ENCODE measurements at places on chromosomes 11 and 22.

DNA sequence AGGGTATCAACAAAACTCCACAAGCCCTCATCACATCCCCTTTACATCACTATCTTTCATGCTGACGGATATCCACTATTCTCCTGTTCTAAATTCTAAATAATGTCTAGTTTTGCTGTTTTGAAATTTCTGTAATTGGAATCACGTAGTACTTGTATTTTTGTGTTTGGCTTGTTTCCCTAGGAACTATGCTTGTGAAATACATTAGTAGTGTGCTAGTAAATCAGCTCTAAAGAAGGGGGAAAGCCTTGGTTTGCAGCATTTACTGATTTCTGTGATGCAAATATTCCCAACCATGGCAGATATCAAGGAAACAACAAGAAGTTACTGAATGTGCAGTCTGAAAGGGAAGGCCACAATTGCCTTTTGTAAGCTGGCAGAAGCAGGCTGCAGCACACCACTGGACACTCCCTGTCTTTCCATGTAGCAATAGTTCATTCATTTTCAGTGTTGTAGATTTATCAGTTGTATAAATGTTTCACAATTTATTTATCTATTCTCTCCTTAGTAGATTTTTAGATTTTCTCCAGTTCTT lies 4.7 kb upstream of the FOLH1 start:
- no peak for DNase-seq

DNA sequence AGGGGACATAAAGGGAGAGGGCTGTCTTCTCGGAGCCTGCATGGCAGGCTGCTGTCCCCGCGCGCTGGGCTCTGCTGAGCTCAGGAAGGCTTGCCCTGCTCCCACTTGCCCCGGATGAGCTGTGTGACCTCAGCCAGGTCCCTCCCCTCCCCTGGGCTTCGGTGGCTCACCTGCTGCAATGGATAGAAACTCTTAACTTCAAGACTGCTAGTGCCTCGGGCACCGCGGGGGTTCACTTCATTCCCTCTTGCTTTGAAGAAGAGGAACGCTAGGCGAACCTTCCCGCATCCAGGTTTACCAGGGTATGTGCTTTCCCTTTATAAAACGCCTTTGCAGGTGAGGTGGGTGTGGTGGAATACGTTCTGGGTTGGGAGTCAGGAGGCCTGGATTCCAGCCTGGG lies 115.0 kb downstream of the PHF21B start:
- DNase-seq = no peak

DNA sequence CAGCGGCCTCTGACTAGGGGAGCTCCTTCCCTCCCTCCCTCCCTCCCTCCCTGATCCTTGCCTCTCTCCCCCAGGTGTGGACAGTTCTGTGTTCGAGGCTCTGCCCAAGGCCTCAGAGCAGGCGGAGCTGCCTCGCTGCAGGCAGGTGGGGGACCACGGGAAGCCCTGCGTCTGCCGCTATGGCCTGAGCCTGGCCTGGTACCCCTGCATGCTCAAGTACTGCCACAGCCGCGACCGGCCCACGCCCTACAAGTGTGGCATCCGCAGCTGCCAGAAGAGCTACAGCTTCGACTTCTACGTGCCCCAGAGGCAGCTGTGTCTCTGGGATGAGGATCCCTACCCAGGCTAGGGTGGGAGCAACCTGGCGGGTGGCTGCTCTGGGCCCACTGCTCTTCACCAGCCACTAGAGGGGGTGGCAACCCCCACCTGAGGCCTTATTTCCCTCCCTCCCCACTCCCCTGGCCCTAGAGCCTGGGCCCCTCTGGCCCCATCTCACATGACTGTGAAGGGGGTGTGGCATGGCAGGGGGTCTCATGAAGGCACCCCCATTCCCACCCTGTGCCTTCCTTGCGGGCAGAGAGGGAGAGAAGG lies 11.1 kb upstream of the POU2F3 start:
- no peak for DNase-seq

DNA sequence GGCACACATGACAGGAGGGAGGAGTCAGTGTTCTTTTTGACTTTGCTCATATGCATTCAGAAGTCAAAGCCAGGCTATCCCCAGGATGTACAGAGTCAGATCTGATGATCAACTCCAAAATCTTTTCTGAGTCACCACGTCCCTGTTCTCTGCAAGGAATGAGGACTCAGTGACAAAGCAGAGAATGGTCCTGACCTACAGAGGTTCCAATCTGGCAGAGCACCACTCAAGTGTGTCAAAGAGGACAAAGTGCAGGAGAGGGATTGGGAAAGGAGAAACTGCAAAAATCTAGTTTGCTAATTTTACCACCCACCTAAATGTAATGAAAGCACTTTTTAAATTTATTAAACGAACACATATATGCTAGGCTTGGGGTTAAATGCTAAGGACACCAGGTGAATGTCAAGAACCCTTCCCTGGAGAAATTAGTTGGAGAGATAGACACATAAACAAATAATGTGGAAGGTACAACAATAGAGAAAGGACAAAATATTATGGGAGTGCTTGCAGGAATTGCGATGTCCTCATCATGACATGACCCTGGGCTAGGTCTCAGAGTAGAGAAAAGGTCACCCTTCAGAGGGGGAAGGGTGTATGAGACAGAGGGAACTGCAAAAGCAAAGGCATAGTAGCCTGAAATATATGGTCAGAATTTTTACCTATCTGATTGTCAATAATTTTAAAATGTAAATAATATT lies 56.3 kb downstream of the MTNR1B start:
- DNase-seq = no peak

GRCh38 chr11:119754656-119755355 lies 25.8 kb upstream of the NECTIN1 start:
- DNase-seq = no peak

GRCh38 chr11:1571760-1572196 lies 293 bp downstream of the DUSP8 start:
- no peak for DNase-seq

DNA sequence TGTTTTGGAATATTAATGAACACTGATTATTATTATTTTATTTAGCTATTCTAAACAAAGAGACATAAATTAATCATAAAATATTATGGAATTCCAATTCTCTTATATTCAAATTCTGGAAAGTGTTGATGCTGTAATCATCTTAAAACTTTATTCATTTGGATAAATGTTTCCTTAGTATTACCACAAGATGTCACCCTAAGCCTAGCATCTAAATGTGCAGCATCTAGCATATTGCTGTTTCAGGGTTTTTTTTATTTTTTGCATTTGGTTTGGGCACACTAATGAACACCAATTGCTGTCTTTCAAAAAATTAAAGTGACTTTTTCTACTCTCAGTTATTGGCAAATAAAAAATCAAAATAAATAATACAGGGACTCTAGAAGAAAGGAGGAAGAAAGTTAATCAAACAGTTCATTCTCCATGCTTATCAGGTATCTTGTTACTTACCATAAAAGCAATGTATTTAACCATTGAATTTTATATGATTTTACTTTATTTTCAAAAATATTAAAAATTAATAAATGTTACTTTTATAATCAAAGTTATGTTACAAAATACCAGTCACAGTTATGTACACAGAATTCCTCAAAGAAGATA lies 31.8 kb downstream of the DLG2 start:
- DNase-seq = no peak

DNA sequence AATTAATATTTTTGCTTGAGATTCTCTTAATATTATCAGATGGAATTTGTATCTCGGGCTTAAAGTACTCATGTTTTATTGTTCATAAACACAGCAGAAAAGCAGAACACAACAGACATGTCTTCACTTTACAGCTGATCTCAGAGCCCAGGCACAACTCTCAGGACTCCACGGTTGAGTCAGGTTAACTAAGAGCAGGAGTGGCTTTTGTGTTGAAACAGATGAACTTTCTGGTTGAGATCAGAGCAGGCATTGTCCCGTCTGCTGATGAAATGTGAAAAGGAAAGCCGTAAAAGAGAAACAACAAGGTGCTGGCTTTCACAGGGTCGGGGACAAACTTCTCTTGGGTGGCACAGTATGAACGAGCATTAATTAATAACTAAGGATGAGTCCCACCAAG lies 49.0 kb downstream of the JHY start:
- DNase-seq = no peak

DNA sequence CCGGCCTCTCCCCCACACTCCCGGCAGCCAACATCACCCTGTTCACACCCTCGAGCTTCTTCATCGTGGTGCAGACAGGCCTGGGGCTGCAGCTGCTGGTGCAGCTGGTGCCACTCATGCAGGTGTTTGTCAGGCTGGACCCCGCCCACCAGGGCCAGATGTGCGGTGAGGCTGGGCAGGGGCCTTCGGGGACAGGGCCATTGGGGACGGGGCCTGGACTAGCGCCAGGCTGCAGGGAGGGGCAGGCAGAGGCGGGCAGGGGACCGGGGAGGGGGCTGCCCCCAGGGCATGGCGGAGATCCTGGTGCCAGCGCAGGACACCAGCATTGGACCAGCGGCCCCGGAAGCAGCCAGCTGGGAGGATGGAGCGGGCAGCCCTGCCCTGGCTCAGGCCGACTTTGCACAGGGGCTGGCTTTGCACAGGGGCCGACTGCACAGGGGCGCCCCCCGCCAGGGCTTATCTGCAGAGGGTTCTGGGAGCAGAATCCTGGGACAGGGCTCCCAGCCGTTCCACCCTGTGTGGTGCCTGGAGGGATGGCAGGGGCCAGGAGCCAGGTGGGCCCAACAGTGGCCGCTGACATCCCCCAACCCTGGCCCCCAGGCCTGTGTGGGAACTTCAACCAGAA lies 8.6 kb downstream of the MUC5B start:
- DNase-seq = no peak

GRCh38 chr11:69518081-69518950 lies 36.9 kb downstream of the LINC01488 start:
- DNase-seq = no peak

- DNase-seq = no peak
Measured at GRCh38 chr11:106523171-106523570, 445.7 kb downstream of the AASDHPPT start.

DNA sequence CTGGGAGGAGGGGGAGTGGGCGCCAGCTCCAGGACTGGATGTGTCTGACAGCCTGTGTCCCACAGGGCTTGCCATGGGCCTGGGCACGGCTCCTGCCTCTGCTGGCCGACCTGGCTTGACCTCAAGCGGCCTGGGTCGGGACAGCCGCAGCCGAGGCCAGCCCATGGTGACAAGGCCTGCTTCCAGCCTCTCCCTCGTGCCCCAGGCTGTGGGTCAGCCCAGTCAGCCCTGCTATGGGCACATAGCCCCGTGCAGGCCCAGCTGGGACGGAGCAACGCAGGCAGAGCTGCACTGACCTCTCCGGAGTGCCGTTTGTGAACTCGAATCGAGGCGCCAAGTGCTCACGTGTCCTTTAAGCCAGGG lies 17.9 kb downstream of the OSBPL5 start:
- DNase-seq = no peak

DNA sequence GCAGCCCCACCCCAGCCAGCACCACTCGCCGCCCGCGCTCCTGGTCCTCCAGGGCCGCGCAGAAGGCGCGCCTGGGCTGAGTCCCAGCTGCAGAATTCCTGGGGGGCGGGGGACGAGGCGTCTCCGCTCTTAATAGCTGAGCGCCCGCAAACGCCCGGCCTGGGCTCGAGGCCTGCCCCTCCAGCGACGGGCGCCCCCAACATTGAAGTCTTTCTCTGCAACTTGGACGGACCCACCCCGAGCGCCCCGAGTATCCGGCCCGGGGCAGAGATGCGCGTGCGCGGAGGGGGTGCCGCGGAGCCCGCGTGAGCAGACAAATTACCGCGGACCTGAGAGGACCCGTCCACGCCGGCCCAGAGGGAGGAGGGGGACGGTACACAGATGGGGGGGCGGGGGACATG lies 6.7 kb upstream of the SYT7 start:
- no peak for DNase-seq

GRCh38 chr22:32354360-32355351 lies 3.0 kb upstream of the RFPL3 start:
- no peak for DNase-seq

- DNase-seq = no peak
Measured at GRCh38 chr11:13102513-13102840, 93.4 kb downstream of the RASSF10 start.

- no peak for DNase-seq
Measured at GRCh38 chr11:35531246-35531645, 5.8 kb upstream of the PAMR1 start.

DNA sequence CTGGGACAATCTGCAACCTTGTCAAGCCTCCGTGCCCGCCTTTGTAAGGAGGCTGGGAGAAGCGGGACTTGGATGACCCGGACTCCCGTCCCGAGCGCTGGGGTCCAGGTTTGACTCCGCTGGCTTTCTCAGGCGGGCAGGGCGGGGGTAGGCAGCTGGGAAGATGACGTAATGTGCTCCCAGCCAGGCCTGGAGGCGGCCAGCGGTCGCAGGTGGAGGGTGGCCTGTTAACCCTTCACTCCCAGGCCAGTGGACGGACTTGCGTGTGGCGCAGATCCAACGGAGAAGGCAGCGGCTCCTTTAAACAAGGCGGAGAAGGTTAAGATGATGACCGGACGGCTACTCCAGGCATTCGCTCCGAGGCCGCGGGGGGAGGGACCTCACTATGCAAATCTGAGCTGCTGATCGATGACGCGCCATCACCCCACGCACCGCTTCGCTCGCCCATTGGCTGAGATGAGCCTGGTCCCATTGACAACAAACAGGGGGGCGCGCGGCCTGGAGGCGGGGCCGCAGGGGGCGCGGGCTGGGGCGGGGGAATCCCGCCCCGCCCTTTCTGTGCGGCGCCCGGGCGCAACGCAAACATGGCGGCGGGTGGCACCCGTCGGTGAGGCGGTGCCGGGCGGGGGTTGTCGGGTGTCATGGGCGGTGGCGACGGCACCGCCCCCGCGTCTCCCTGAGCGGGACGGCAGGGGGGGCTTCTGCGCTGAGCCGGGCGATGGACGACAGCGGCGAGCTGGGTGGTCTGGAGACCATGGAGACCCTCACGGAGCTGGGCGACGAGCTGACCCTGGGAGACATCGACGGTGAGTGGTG lies at the start of gene SREBF2:
TSS of gene SREBF2 (plus strand) at position 553 of the 816 bp plus-strand sequence. CDS start at position 719, 166 bp downstream.
- peak; percentile 99 for DNase-seq

DNA sequence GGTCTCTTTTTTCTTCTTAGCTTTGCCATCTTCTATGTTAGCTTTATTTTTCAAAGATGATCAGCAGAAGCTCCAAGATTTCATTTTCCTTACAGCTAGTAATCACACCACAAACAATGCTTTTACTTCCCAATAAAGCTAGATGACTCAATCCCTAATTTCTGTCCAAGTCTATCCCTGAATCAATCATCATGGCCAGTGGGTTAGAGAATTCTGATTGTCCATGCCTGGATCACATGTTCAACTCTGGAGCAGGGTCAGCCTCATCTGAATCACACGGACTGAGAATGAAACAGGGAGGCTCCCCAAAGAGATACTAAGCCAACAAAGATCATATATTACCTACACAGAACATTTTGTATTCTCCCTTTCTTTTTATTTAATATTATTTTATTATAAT lies 79.6 kb downstream of the BBOX1 start:
- DNase-seq = no peak
